Breast epithelium (tissue), 4 donors: ENCODE measurements at places on chromosomes 13 and 19.

DNA sequence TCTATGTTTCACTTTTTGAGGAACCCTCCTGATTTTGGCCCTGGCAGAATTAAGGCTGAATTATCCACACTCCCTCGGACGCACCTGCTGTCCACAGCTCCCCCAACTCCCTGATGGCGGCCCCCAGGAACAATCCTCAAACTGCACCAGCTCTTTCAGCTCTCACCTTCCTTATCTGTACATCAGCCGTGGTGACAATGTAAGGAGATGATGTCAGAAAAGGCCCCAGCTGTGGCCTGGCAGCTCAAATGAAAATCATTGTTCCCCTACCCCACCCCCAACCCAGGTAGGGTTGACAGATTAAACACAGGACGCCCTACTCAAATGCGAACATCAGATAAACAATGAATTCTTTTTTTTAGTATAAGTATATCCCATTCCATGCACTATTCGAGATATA is 35.0 kb upstream of the KLF2 start:
- no peak overlapping the region for H3K4me3 ChIP-seq
- no peak overlapping the region for H3K27ac ChIP-seq
- DNase-seq = no peak
- no peaks in the 10 kb centered on the region for H3K4me1 ChIP-seq
- no peaks in the 10 kb centered on the region for H3K27me3 ChIP-seq
- no peaks in the 10 kb centered on the region for H3K36me3 ChIP-seq

DNA sequence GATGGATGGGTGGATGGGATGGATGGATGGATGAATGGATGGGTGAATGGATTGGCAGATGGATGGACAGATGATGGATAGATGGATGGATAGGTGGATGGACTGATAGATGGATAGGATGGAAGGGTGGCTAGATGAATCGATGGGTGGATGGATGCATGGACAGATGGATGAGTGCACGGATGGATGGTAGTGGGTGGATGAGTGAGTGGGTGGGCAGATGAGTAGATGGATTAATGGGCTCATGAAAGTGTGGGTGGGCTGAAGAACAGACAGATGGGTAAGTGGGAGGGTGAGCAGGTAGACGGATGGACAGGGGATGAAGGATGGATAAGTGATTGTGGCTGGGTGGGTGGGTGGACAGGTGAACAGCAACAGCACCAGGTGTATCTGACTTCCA is 5.7 kb downstream of the SEMA6B start:
- no peaks in the 10 kb centered on the region for H3K4me1 ChIP-seq
- no peak for DNase-seq
- peaks cover 12% of the 10 kb centered on the region for H3K27me3 ChIP-seq
- H3K27ac ChIP-seq = no peak overlapping the region

GRCh38 chr13:46334035-46334822 is 52.8 kb downstream of the RUBCNL start:
- no peak overlapping the region for H3K27ac ChIP-seq
- DNase-seq = no peak
- H3K4me1 ChIP-seq = no peaks in the 10 kb centered on the region
- H3K4me3 ChIP-seq = no peak overlapping the region
- no peaks in the 10 kb centered on the region for H3K36me3 ChIP-seq

DNA sequence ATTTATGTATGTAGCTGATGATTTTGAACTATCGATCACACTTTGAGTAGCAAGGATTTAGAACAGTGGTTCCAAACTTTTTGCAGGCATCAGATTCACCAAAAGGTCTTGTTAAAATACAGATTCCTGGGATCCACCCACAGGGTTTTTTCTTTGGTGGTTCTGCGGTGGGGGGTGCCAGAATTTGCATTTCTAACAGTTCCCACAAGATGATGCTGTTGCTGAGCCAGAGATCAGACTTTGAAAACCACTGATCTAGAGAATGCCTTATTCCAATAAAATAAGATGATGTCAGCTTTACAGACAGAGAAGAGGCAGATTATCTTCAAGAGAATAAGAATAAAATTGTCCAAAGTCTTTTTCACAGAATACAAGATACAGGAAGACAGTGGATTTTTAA is 80.9 kb upstream of the SHISA2 start:
- no peak for DNase-seq
- no peak overlapping the region for H3K4me3 ChIP-seq
- no peaks in the 10 kb centered on the region for H3K4me1 ChIP-seq
- no peaks in the 10 kb centered on the region for H3K36me3 ChIP-seq
- no peak overlapping the region for H3K27ac ChIP-seq
- no peaks in the 10 kb centered on the region for H3K27me3 ChIP-seq

DNA sequence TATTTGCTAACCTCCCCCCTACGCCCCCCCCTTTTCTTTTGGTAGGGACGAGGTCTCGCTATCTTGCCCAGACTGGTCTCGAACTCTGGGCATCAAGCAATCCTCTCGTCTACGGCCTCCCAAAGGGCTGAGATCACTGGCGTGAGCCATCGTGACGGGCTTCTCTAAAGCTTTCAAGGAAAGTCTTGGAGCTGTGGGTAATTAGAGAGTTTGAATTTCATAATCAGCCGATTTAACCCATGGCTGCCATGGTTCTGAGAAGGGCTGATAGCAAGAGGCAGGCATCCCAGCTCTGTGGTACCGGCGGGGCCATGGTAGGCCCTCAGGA is 679 bp upstream of the ABHD8 start:
- H3K27me3 ChIP-seq = no peaks in the 10 kb centered on the region
- H3K4me3 ChIP-seq = no peak overlapping the region
- H3K4me1 ChIP-seq = no peaks in the 10 kb centered on the region
- no peaks in the 10 kb centered on the region for H3K36me3 ChIP-seq
- peak overlapping the region; percentile 82 for H3K27ac ChIP-seq

GRCh38 chr19:40055049-40055448 is 982 bp downstream of the ZNF780B start:
- H3K27ac ChIP-seq = no peak overlapping the region
- H3K36me3 ChIP-seq = peaks cover 4% of the 10 kb centered on the region
- H3K27me3 ChIP-seq = no peaks in the 10 kb centered on the region
- no peak for DNase-seq
- peak overlapping the region; percentile 72 for H3K4me3 ChIP-seq
- H3K4me1 ChIP-seq = no peaks in the 10 kb centered on the region

DNA sequence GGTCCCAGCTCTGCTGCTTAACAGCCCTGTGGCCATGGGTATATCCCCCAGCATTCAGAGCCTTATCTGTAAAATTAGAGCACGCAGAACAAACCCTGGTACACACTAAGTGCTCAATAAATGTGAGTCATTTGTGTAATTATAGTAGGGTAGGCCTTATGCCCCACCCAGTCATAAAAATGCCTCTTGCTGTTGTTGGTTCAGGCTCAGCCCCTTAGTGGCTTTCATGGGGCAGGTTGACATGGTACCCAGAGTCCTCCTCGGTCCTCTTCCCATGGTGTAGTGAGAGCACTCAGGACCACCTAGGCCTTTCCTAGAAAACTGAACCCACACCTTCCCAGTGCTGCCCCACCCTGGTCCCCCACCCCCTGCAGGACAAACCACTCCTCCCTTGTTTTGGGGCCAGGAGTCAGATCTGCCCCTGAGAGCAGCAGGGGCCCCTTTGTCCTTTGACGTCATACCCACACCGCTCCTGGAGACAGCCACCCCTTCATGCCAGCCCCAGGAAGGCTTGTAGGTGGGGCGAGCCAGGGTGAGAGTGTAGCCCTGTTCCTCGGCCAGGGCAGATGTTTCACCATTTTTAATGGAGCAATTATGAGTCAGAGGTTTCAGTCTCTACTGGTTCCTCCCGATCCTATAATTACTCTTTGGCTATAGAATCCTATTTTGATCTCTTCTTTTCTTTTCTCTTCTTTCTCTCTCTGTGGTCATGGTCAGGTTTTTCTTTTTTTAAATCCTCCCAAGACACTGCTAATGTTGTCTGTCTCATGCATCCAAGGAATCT is 36.8 kb downstream of the ACTN4 start:
- H3K4me1 ChIP-seq = peaks cover 27% of the 10 kb centered on the region
- no peak for DNase-seq
- no peaks in the 10 kb centered on the region for H3K27me3 ChIP-seq
- no peaks in the 10 kb centered on the region for H3K36me3 ChIP-seq

- H3K27me3 ChIP-seq = no peaks in the 10 kb centered on the region
- H3K4me3 ChIP-seq = no peak overlapping the region
- DNase-seq = no peak
- H3K36me3 ChIP-seq = no peaks in the 10 kb centered on the region
- H3K4me1 ChIP-seq = no peaks in the 10 kb centered on the region
- H3K27ac ChIP-seq = no peak overlapping the region
These were observed 382.2 kb upstream of the KLHL1 start for GRCh38 chr13:70490320-70490935.

- no peaks in the 10 kb centered on the region for H3K4me1 ChIP-seq
- no peak overlapping the region for H3K4me3 ChIP-seq
- DNase-seq = no peak
- H3K27ac ChIP-seq = no peak overlapping the region
These were observed 35.5 kb upstream of the LDLR start for GRCh38 chr19:11053817-11054195.

DNA sequence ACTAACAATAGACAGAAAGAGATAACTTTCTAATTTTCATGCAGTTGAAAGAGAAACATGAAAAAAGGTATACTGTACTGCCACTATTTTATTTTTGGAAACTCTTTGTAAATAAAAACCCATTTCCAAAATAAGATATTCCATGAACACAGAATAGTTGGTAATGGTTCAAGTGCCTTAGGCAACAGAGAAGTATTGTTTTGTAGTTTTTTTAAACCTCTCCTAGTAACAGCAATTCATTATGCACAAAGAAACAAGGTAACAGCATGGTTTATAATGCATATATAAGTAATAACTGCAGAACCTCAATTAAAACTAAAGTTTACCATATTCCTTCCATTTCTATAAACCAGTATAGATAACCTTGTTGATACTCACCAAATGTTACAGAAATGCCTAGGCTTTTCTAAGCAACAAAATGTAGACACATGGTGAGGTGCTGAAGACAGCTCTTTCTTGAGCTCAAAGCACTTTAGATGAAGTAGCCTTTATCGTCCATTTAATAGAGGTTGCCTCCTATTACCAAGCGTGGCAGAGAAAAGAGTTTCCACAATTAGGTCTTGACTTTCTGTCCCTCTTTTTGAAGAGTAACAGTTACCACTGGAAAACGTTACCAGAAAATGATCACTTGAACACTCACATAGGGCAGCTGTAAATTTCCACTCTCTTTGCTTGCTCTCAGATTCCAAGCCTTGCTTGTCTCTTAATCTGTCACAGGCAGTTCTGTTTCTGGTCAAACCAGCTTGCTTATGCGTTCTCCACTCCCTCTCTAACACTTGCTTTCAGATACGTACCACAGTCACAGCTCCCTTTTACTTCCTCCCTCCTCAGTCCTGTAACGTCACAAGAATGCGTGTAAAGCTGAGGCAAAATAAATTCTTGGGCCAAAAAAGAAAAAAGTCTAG is 42.9 kb downstream of the CAB39L start:
- DNase-seq = peak; percentile 47
- peak overlapping the region; percentile 48 for H3K4me3 ChIP-seq
- no peaks in the 10 kb centered on the region for H3K36me3 ChIP-seq
- H3K4me1 ChIP-seq = no peaks in the 10 kb centered on the region
- H3K27me3 ChIP-seq = no peaks in the 10 kb centered on the region

GRCh38 chr13:104984296-104984818 is 1551.1 kb downstream of the EFNB2 start:
- H3K4me3 ChIP-seq = no peak overlapping the region
- DNase-seq = no peak
- H3K27ac ChIP-seq = no peak overlapping the region
- no peaks in the 10 kb centered on the region for H3K4me1 ChIP-seq
- no peaks in the 10 kb centered on the region for H3K36me3 ChIP-seq
- no peaks in the 10 kb centered on the region for H3K27me3 ChIP-seq

DNA sequence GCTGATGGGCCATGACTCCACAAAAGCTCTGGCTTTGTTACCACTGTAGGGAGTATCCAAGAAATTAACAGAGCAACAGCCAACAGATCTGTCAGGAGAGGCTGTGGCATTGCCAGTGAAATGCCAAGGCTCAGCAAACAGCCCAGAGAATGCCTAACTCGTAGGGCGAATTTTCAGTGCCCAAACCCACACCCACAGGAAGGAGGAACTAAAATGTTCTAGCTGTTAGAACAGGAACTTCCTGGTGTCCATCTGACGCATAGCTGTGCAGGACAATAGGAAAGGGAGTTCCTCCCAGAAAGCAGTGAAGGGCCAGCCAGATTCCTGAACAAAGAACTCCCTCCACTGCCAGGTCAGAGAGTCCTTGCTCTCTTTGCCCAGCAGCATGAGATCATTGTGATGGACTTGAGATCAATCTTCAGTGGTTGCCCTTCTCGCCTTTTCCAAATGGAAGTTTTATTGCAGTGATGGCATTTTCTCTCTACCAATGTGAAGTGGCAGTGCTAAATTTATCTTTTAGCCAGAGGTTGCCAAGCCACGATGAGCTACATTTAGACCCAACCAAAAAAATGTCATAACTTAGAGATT is 224.2 kb upstream of the STARD13 start:
- no peak overlapping the region for H3K4me3 ChIP-seq
- H3K36me3 ChIP-seq = no peaks in the 10 kb centered on the region
- peak; percentile 54 for DNase-seq

DNA sequence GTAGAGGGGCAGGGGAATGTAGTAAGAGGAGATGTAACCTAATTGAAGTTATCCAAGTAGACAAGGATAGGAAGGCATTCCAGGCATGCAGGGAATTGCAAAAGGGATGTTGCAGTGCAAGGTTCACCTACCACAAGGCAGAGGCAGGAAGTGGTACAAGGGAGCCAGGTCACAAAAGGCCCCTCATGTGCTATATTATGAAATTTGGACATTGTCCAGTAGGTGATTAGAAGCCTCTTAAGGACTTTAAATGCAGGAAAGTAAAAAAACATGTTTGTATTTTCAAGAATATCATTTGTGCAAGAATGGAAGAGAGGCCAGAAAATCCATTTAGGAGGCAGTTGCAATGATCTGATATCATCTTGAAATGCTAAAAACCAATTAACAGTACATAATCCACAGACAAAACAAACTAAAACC is 111.4 kb downstream of the FRY start:
- DNase-seq = no peak
- H3K27me3 ChIP-seq = no peaks in the 10 kb centered on the region
- no peaks in the 10 kb centered on the region for H3K36me3 ChIP-seq
- H3K27ac ChIP-seq = no peak overlapping the region
- H3K4me1 ChIP-seq = no peaks in the 10 kb centered on the region

- H3K36me3 ChIP-seq = no peaks in the 10 kb centered on the region
- no peaks in the 10 kb centered on the region for H3K27me3 ChIP-seq
These were observed 17.2 kb upstream of the RNF17 start for GRCh38 chr13:24746618-24747247.
